Caco-2 (cell line): ENCODE measurements at places on chromosomes 11 and 22. TPM values are rescaled to one million over a fixed set of nuclear protein-coding genes. Genes with fewer than 3 reads are reported as not detected.
A peak's percentile ranks its signal among the peaks of the same experiment; 100 is the strongest.

GRCh38 chr11:74634537-74634936, 42.2 kb downstream of the POLD3 start:
- H3K36me3 ChIP-seq: peaks cover 5% of the 10 kb centered on the region
- H3K27me3 ChIP-seq: no peaks in the 10 kb centered on the region
- no peak overlapping the region for H3K4me3 ChIP-seq

Gene TUT1
- 27.2 and 30.2 TPM in 2 replicates for total RNA-seq

- peak; percentile 40 for DNase-seq
- H3K27ac ChIP-seq: no peak within 1 kb of the TSS
- peak within 1 kb of the TSS; percentile 35 for H3K4me3 ChIP-seq
Observed at GRCh38 chr11:30586251-30587144, at the start of gene MPPED2. Gene MPPED2, minus strand, starts transcription at chr11:30586353. Its CDS starts 5,980 bp downstream, at chr11:30580373.

DNA sequence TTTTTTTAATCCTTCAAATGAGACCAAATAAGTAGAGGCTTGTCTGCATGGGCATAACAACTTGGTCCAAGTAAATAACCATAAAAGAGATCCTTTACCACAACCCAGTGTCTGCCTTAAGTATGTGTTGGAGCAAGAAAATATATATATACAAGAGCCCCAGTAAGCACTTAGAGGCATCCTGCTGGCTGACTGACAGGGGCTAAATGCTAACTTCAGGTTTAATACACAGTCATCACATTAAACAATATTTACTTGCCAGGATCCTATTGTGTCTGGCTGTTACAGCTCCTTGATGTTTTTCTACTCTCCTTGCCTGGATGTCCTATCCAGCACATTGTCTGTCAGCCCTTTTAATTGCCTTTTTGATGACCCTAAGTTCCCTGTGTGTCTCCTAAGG, 37.5 kb upstream of the MMP20 start:
- H3K4me1 ChIP-seq: 0 out of 2 replicates have a peak, but pooled peaks cover 5% of the 10 kb centered on the region
- no peak for DNase-seq
- H3K27ac ChIP-seq: no peak overlapping the region
- no peaks in the 10 kb centered on the region for H3K27me3 ChIP-seq

Gene OR52I1
- not detected in 2 replicates for total RNA-seq

Gene HBG2
- not detected in 2 replicates for total RNA-seq

DNA sequence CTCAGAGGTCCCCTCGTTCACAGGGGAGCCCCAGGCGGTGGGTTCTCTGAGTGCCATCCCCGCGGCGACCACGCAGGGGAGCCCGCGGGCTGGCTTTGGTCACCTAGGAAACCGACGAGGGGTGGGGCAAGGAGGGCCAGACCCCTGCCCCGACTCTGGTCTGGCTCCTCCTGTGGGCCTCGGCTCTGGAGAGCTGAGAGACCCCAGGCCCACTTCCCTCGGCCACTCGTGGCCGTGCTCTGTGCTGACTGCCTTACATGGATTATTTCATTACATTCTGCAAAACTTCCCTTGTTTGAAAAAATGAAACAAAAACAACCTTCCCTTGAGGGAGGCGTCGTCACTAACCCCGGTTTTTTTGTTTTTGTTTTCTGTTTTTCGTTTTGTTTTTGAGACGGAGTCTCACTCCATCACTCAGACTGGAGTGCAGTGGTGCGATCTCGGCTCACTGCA, 15.1 kb upstream of the CYTH4 start:
- H3K4me1 ChIP-seq: no peaks in the 10 kb centered on the region
- no peak overlapping the region for H3K4me3 ChIP-seq
- H3K27ac ChIP-seq: no peak overlapping the region
- DNase-seq: no peak
- no peaks in the 10 kb centered on the region; the same call in 1 of the 2 replicates for H3K27me3 ChIP-seq
- no peaks in the 10 kb centered on the region for H3K36me3 ChIP-seq

DNA sequence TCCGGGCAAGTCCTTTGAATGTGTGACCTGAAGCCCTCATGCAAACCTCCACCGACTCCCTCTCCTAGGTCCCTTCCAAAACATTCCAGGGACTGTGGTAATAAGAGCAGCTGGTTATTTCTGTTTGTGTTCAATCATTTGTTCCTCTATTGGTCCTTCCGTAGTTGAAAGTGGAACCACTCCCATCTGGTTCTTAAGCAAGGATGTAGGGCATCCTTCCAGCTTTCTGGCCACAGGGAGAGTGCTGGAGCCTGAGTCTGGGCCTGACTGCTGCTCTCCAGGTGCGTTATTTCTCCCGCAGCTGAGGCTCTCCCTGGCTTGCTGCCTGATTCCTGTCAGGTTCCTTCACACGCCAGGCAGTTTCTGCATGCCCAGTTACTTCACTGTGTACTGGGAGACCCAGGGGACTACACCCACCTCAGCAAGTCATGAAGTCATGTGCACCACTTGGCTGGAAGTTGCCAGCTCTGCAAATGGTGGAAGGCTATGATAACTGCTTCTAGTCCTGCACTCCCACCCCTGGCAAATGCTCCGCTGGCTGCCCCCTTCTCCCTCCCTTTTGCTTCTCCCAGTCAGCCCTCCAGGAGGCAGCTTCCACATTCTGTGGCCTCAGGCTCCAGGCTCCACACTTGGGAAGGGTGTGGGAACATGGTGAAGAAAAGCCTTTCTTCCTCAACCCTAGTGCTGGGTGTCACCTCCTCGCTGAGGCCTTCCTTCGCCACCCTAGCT, 4.0 kb upstream of the ALX4 start:
- no peaks in the 10 kb centered on the region for H3K27me3 ChIP-seq
- no peak for DNase-seq
- H3K27ac ChIP-seq: no peak overlapping the region
- no peaks in the 10 kb centered on the region for H3K36me3 ChIP-seq

Gene FOSL1
- total RNA-seq: 2.7 and 3.9 TPM in 2 replicates

- DNase-seq: no peak
- H3K4me3 ChIP-seq: no peak overlapping the region
- no peaks in the 10 kb centered on the region for H3K4me1 ChIP-seq
Observed at GRCh38 chr22:36243986-36244385, 4.7 kb upstream of the APOL2 start.

DNA sequence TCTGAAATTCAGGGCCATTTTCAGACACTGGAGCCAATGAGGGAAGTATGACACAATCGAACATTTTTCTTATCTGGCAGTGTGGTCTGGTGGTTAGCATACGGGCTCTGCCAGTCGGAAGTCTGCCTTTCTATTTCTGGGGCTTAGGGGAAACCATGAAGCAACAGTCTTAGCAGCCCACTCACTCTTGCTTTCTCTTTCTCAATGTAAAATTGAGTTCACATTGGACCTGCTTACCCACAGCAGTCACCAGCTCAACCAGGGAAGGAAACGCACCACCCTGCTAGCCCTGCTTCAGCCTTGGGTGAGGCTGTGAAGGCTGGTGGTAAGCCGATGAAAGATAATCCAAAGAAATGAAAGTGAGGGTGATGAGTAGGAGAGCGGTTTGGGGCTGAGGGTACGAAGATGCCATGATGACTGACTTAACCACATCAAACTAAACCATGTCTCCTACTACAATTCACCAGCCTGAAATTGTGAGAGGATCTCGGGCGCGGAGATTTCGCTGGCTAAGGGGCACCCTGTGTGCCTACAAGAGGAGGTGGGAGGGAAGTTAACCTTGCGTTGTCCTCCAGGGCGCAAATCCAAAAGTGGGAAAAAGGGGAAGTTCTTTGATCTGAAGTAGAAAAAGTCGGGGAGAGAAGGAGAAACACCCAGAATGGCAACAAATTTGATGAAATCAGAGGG, 2.0 kb upstream of the LMO2 start:
- no peaks in the 10 kb centered on the region for H3K36me3 ChIP-seq
- H3K27me3 ChIP-seq: no peaks in the 10 kb centered on the region
- no peaks in the 10 kb centered on the region for H3K4me1 ChIP-seq
- H3K4me3 ChIP-seq: no peak overlapping the region
- no peak overlapping the region for H3K27ac ChIP-seq
- DNase-seq: no peak

Gene SLC5A1
- total RNA-seq: 0.23 and 0.81 TPM in 2 replicates

Gene OTOG
- 0.95 and 2.5 TPM in 2 replicates for total RNA-seq

DNA sequence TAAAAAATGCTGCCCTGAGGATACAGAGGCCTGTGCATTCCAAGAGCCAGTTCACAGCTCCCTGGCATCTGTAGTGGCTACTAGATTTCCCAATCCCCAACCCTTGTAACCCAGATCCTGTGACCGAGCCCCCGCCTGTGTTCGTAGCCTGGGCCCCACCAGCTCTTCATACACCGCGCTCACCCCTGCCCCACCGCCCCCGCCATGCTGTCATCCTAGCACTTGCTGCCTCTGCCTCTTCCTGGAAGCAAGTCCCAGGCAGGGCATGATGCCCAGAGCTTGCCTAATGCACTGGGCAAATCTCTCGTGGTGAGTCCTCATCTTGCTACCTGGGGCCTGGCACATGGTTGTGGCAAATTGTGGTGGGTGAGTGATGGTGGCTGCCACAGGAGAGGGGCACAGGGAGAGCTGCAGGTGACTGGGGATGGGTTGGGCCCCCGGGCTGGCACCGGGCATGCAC, 7.1 kb downstream of the MGAT3 start:
- no peaks in the 10 kb centered on the region for H3K36me3 ChIP-seq
- H3K27ac ChIP-seq: no peak overlapping the region
- peaks cover 27% of the 10 kb centered on the region for H3K4me1 ChIP-seq
- no peaks in the 10 kb centered on the region for H3K27me3 ChIP-seq

- H3K27me3 ChIP-seq: no peaks in the 10 kb centered on the region
- peak; percentile 74 for DNase-seq
- H3K27ac ChIP-seq: no peak overlapping the region
- peaks cover 12% of the 10 kb centered on the region; the same call in 1 of the 2 replicates for H3K4me1 ChIP-seq
- no peaks in the 10 kb centered on the region for H3K36me3 ChIP-seq
Observed at GRCh38 chr11:63478896-63479295, 12.1 kb downstream of the PLAAT5 start.

GRCh38 chr11:65058419-65059054, at the start of gene NAALADL1:
Gene NAALADL1, minus strand, starts transcription at chr11:65058553. Its CDS starts 32 bp downstream, at chr11:65058521.
- no peaks in the 10 kb centered on the region for H3K27me3 ChIP-seq
- H3K27ac ChIP-seq: no peak within 1 kb of the TSS
- no peak within 1 kb of the TSS for H3K4me3 ChIP-seq
- no peak for DNase-seq

DNA sequence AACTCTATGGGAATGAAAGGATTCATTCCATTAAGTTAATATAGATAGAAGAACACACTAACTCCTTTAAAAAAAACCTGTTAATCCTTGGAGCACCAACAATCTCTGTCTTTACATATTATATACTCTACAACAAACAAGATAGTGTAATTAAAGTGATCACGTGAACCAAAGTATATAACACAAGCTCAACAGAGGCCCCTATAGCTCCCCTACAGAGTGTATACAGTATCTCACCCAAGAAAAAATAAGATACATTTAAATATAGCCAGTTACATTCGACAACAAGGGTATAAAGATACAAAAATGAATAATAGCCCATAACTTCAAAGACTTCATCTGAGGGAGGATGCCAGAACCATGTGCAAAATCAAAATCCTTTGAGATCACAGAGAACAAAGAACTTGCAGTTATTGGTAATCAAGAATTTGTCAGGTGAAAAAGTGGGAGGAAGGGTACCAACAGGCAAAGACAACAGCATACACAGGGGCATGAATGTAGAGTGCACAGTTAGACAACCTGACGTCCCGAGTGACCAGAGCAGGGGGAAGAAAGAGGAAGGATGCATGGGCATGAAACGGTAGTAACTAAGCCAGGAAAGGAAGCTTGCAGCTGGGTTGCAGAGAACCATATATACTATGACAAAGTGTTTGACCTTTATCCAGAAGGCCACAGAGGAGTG, 4.7 kb downstream of the FCHSD2 start:
- H3K27ac ChIP-seq: no peak overlapping the region
- H3K4me1 ChIP-seq: peaks cover 23% of the 10 kb centered on the region
- no peaks in the 10 kb centered on the region for H3K27me3 ChIP-seq
- H3K36me3 ChIP-seq: no peaks in the 10 kb centered on the region
- H3K4me3 ChIP-seq: no peak overlapping the region

GRCh38 chr11:33375688-33376311, 118.6 kb downstream of the HIPK3 start:
- peak within 1 kb of the TSS; percentile 55 for H3K4me3 ChIP-seq
- no peaks in the 10 kb centered on the region for H3K36me3 ChIP-seq
- H3K27ac ChIP-seq: no peak within 1 kb of the TSS
- peaks cover 3% of the 10 kb centered on the region for H3K27me3 ChIP-seq
- peak; percentile 23 for DNase-seq

- no peaks in the 10 kb centered on the region for H3K27me3 ChIP-seq
- no peaks in the 10 kb centered on the region for H3K4me1 ChIP-seq
- DNase-seq: no peak
- no peaks in the 10 kb centered on the region for H3K36me3 ChIP-seq
- H3K27ac ChIP-seq: no peak overlapping the region
- H3K4me3 ChIP-seq: no peak overlapping the region
Observed at GRCh38 chr22:23501708-23502107, 78.4 kb downstream of the IGLL1 start.

Gene TSPAN32
- total RNA-seq: 0.97 and 1.2 TPM in 2 replicates
